ENCODE measurements at places on chromosomes 2 and 18. TPM values are rescaled to one million over a fixed set of nuclear protein-coding genes. Genes with fewer than 3 reads are reported as not detected.
A peak's percentile ranks its signal among the peaks of the same experiment; 100 is the strongest.

CMPK2 gene
- total RNA-seq, result 2.7 TPM

MALL gene
- 9.9 TPM for total RNA-seq

ERFE gene
- total RNA-seq, result not detected

ADGRF3 gene
- total RNA-seq, result 0.56 TPM

EFR3B gene
- 3.8 TPM for total RNA-seq

ARHGEF4 gene
- total RNA-seq, result 5.1 TPM

GRCh38 chr18:79511271-79511670 lies 115.5 kb downstream of the NFATC1 start:
- no peak for DNase-seq

GRCh38 chr18:78875778-78876650 lies 103.6 kb upstream of the SALL3 start:
- no peak for DNase-seq

- no peak for DNase-seq
Measured at GRCh38 chr18:79069717-79070151, 540 bp downstream of the ATP9B start.

- DNase-seq, result no peak
Measured at GRCh38 chr2:178301649-178302238, 107.4 kb downstream of the OSBPL6 start.

DNA sequence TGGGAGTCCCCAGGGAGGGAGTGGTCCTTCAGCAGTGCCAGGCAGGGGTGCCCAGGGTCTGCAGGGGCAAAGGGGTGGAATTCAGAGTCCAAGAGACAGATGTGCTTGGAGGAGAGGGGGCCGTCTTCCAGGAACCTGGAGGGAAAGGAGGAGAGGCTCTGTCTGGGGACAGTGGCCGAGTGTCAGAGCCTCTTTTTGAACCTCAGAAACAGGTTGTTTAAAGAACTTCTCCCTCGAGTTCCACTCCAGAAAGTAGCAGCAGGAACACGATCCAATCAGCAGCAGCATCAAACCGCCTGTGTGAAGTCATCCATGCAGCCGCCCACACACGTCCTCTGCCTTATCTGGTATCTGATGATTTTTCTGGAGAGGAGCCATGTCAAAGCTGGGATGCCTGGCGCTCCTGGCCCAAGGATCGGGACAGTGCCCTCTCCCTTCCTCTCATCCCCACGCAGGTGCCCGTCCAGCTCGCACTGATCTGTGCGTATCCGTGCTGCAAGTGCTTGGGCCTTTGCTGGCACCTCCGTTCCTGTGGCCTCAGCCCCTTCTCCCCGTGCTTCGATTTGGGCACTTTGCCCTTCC lies 205.1 kb downstream of the NDUFA10 start:
- no peak for DNase-seq

DNA sequence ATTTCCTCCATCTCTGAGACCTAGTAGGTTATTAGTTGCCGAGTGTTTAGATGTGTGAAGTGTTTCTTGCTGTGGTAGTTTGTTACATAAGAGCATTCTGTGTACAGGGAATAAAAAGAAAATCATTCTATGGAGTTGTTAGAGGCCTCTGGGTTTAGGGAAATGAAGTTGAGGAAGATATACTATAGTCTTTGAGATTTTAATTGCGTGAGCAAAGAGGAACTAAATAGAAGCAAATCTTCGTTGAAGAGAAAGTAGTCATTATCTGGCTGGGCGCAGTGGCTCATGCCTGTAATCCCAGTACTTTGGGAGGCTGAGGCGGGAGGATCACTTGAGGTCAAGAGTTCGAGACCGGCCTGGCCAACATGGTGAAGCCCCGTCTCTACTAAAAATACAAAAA lies 19.0 kb downstream of the USP39 start:
- no peak for DNase-seq

- no peak for DNase-seq
Measured at GRCh38 chr2:181038796-181039195, 58.4 kb downstream of the UBE2E3 start.

DNA sequence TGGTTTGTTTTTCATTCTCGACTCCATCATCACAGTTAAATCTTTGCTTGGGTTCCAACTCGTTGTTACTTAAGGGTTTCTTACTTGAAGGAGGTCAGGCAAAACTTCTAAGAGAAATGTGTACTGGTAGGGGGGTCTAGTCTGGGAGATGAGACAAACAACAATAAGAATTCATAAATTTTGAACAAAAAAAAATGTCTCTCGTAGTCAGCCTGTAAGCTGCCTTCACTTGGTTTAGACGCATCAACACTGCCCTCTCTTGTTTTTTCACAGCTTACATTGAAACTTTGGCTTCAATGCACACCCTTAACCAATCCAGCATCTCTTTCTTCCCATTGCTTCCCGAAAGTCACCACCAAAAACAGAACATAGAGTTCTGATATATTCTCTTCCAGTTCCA lies 576.4 kb upstream of the PIK3C3 start:
- no peak for DNase-seq

- DNase-seq, result no peak
Measured at GRCh38 chr18:37701967-37702366, 136.4 kb upstream of the CELF4 start.

- DNase-seq, result no peak
Measured at GRCh38 chr2:10171006-10171800, 48.7 kb downstream of the RRM2 start.

DNA sequence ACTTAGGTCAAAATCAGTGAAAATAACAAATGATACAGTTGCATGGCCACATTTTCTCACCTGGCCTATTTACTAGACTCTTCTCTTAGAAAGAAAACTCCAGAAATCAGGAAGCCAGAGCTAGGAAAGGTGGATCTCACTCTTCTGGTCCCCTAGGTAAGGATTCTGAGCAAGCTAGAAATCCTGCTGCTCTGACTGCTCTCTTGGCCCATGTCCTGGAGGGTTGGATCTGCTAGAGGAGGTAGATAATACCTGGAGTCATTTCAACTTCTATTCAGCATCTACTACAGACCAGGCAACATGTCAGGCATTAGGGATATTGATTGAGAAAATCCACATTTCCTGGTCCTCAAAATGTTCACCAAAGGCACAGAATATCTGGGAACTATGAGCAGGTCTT lies 34.9 kb downstream of the AKAIN1 start:
- DNase-seq, result no peak

GRCh38 chr2:67948506-67948905 lies 114.3 kb downstream of the C1D start:
- no peak for DNase-seq

DNA sequence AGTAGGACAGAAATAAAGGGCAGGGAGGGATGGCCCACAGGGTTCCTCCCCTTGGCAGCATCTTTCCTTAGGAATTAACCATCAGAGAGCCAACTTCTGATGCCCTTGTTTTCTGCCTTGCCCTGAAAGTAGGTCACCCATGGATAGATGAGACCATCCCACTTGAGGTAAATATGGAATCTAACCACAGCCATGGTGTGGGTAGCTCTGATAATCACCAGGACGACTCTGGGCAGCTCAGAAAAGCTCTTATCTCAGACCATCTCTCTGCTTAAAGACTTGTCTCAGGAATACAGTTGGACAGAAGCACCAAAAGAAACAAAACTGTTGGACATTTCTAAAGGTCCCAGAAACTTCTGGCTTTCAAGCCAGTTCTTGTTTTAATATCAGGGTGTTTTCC lies 101.4 kb upstream of the CELF4 start:
- no peak for DNase-seq

GRCh38 chr2:1731447-1731962 lies 12.8 kb downstream of the PXDN start:
- DNase-seq, result peak; percentile 40

DNA sequence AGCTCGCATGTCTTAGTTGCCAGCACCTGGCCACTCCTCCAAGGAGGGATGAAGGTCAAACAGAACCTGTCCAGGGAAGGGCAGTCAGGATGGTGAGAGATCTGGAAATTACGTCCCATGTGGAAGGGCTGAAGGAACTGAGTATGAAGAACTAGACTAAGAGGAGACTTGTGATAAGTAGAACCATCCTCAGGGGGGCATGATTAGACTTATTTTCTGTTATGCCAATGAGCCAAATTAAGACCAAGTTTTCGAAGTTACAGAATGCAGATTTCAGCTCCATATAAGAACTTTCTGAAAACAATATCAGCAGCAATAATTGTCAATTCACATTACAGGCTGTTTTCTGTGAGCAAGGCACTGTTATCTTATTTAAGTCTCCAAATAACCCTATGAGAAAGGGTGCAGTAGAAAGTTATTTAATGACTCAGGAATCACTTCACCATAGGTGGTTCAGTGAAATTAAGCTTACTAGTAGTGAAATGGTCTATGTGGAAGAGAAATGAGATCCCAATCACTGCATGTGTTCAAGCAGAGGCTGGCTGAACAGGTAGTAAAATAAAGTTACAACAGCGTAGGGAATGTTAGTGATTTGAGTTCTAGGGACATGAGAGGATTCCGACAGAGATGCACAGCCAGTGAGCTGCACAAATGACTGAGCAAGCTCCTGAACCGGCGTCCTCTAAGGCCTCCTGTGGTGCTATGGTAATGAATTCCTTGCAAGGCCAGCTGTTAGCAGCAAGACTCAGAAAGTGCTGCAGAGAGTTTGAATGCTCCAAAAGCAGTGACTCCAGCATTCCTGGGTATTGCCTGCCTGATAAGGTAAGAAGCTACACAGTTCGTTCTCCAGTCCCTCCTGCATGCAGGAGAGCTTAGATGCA lies 4.5 kb upstream of the DYM start:
- DNase-seq, result no peak

DNA sequence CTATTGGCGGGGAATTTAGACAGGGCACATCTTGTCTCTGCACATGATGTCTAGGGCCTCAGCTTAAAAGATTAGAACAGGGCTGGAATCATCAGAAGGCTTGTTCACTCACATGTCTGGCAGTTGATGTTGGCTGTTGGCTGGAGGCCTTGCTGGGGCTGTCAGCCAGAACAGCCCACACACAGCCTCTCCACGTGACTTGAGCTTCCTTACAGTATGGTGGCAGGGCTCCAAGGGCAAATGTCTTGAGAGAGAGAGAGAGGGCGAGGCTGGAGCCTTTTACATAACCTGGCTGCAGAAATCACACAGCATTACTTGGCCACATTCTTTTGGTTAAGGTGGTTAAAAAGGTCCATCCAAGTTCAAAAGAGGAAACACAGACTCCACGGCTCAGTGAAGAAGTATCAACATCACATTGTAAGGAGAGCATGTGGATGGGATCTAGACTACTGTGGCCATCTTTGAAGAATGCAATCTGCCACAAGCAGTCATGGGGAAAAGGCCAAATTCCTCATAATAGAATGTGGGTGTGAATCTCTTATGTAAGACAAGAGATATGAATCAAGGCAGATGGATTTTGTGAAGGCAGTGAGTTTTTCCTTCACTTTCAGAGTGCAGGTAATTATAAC lies 30.4 kb downstream of the SRSF7 start:
- peak; percentile 85 for DNase-seq

GRCh38 chr18:77376043-77376732 lies 126.5 kb downstream of the GALR1 start:
- no peak for DNase-seq

DNA sequence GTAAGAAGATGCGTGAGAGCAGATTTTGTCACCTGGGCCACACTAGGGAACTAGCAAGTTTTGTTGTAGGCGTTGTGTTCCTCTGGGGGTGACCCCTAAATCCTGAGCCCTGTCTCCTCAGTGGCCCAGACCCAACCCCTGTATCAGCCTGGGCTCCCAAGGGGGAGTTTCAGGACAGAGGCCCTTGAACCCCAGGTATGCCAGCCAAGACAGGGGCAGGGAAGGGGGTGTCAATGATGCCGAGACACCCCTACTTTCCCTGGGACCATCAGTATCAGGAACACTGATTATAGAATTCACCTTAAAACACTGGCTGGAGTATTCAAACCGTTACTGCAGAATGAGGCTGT lies 39.1 kb upstream of the RPL31 start:
- no peak for DNase-seq

GRCh38 chr18:8741532-8741931 lies 36.2 kb downstream of the MTCL1 start:
- DNase-seq, result no peak

DNA sequence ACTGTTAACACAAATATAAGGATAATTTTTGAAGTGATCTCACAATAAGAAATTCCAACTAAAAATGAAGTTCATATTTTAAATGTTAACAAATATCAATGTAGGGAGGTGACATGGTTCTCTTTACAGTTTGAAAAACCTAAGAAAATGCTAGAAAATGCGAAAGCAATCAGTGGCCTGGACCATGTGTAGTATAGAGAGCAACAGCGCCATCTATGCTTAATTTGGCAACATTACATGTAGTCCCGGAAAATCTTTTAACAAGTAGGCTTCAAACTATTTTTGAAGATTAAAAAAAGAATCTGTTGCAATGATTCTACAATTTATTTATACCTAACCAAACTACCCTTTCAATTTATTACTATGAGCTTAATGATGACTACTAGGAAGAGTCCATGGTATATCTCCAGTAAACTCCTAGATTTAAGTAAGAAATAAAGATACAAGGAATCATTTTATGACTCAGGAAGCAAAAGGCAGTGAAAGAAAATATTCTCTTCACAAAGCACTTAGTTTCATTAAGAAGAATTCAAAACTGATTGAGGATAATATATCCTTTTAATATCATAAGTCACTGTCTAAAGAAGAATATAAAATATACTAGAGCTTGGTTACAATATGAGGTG lies 33.3 kb downstream of the NDUFA10 start:
- DNase-seq, result no peak
